ENCODE measurements at places on chromosomes 4 and X.

GRCh38 chrX:153646620-153647373, at the start of gene DUSP9:
Gene DUSP9 (plus strand): TSS chrX:153647203. CDS start chrX:153647954, 751 bp downstream.
- no peak for DNase-seq

DNA sequence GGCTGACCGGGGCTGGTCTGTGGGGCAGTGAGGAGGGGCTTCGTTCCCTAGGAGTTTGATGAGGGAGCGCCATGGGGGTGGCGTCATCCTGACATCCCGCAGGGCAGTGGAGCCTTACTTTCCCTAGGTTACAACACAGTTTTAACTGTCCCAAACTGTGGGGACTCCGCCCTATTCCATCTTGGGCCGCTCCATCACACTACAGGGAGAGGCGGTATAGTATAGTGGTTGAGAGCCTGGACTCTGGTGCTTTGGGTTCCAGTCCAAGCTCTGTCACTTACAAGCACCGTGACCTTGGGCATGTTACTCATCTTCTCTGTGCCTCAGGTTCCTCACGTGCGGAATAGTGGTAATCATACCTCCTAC, 44.2 kb downstream of the ZNF185 start:
- DNase-seq: no peak

DNA sequence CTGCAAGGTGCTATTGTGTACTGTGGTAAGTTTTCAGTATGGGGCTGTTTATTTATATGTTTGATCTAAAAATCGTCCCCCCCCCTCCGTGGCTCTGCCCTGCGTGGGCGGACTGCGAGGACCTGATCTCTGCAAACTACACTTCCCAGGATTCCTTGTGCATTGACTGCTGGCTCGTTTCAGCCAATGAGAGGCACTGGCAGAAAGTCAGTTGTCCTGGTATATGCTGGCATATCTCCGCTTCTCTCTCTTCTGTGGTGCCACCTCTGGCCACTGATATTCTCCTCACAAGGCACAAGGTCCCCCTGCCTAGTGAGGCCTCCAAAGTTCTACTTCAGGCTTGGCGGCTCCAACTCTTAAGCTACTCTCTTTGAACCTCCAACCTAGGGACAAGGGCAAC, 168.8 kb upstream of the ZFP42 start:
- no peak for DNase-seq

GRCh38 chrX:116317409-116317808, 119.0 kb upstream of the SLC6A14 start:
- DNase-seq: no peak

DNA sequence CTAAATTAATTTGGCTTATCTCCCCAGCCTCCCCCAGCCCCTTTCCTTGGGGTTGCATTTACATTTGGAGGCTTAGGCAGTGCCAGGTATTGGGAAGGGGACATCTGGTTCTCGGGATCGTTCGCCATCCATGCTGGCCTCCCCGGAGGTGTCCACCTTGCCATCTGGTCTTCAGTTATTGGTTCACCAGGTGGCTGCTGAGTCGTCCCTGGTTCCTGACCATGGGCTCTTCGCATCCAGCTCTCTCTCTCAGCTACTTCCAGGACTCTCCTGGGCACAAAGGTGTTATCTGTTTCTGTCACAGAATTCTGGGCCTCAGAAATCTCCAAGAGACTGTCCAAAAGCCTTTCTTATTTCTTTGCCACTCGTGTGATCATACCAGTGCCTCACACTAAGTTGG, 75.4 kb upstream of the SCOC start:
- DNase-seq: no peak

- no peak for DNase-seq
These were observed 95.3 kb downstream of the GRID2 start for GRCh38 chr4:92399032-92399431.

GRCh38 chrX:110915570-110915969, 120.0 kb upstream of the CHRDL1 start:
- DNase-seq: no peak

GRCh38 chrX:2409796-2410195, 91.0 kb downstream of the DHRSX start:
- DNase-seq: no peak

- DNase-seq: no peak
These were observed 160.7 kb downstream of the FHIP1A start for GRCh38 chr4:151569650-151570049.

- no peak for DNase-seq
These were observed 29.7 kb upstream of the WFS1 start for GRCh38 chr4:6239968-6240367.

DNA sequence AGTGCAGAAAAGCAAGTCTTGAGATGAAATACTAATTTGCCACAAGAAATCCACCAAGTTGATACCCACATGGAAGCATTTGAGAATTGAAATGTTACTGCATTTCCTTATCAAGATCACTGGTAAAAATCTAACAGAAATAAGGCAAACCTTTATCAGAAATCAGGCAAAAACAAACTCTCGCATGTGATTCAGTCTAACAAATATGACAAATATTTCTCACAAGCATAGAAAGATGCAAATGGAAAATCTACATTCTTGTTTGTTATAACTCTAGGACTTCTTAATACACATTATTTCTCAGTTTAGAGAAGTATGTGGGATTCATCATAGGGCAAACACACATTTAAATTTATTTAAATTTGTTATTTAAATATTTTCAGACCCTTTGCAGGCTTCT, 52.9 kb downstream of the TXK start:
- DNase-seq: no peak

DNA sequence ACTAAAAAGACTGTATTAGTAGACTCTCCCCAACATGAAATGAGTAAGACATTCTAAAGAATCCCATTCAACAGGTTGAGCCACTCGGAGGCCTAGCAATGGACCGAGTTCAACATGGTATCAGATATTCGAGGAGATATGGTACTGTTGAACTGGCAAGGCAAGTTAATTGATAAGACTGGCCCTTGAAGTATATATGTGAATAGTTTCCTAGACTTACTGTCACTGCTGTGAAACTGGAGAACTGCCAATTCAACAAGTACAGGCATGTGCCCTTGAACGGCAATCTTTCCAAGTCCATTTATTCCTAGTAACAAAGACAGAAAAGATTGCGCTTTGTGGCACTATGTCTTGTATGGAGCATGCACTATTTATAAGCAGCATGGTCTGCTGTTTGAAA, 24.4 kb downstream of the FAT1 start:
- no peak for DNase-seq

DNA sequence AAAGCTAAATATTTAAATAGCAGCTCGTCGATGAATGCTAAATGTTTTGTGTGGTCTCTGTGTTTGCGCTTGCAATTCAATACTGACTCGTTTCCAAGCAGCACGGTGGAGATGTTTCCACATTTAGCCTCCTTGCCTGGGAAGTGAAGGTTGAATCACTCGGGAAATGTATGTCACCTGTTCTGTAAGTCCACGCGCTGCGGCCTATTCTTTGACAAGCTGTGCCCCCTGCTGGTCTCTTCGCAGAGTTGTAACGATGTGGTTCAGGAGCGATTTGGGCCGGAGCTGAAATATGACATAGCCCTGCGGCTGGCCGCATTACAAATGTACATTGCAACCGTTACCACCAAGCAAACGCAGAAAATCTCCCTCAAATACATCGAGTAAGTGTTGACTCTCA, 89.6 kb upstream of the PRPS2 start:
- DNase-seq: no peak

GRCh38 chr4:81106150-81106549, 75.6 kb downstream of the BMP3 start:
- no peak for DNase-seq

DNA sequence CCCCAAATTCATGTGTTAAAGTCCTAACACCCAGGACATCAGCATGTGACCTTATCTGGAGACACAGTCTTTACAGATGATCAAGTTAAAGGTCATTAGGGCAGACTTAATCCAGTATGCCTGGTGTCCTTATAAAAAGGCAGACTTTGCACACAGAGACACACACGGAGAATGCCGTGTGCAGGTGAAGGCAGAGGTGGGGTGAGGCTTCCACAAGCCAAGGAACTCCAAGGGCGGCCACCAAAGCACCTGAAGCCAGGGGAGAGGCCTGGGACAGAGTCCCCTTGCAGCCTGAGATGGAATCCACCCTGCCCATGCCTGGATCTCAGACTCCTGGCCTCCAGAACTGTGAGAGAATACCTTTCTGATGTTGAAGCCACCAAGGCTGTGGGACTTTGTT, 26.1 kb upstream of the SORCS2 start:
- DNase-seq: no peak

DNA sequence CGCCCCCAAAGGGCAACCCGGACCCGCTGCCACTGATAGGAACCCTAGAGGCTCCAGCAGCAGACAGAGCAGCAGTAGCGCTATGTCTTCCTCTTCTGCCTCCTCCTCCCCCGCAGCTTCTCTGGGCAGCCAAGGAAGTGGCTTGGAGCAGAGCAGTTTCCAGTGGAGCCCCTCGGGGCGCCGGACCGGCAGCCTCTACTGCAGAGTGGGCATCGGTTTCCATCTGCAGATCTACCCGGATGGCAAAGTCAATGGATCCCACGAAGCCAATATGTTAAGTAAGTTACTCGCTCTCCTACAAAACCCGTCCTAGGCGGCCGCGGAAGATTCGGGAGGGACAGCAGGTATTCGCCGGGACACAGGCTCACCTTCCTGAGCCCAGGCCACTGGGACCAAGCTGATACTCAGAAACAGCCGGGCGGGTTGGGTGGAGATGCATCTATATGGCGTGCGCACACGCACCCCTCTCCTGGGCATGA, 477 bp downstream of the FGF5 start:
- DNase-seq: no peak

DNA sequence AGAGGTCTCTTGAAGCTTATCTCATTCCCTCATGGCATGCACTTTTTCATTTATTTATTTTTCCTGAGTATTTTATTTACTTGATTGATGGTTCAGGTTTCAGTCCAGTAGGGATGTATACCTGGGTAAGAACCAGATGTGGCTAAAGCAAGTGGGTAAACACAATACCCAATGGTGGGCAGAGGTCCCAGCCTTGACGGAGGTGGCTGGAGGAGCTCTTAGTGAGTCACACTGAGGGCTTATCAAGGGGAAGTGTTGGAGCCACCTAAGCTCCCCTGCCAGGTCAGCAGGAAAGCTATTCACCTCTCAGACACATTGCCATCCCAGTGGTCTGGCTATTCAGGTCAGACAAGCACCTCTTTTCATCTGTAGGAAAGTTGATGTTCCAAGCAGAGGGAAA, 236.2 kb upstream of the MAGEB16 start:
- DNase-seq: no peak

GRCh38 chrX:107676559-107677378, 48.5 kb downstream of the PRPS1 start:
- no peak for DNase-seq

- DNase-seq: no peak
These were observed 8.1 kb downstream of the DHRSX start for GRCh38 chrX:2492531-2493218.

DNA sequence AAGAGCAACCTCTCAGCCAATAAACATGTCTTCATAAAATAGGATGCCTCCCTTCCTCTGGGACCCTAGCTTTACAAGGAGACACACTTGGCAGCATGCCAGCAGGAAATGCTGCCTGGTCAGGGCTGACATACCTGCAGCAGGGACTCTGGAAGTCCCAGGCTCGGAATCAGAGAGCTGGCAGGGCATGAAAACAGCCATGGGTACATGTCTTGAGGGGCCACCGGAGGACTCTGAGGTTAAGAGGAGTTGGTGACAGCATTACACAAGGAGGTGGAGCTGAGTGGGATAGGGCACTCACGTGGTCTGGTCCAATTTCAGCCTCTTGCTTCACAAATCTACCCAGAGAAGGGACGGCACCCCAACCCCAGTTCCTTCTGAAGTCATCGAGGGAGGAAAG, 15.7 kb downstream of the MSX1 start:
- no peak for DNase-seq

DNA sequence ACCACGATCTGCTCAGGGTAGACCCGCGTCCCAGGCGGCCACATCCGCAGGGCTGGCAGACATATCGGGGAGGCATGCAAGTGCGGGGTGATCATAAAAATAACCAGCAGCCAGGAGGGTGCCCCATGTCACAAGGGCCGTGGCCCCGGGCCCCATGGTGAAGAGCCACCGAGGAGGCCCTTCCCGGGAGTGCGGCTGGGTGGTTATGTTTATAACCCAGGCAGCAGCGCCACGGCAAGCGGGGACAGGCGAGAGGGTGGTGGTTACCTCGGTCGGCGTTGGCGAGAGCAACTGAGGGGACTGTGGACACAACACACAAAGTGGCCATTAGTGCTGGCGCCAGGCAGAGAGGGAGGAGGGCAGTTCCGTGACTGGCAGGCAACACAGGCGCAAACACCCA, 92.7 kb upstream of the AFAP1 start:
- no peak for DNase-seq

DNA sequence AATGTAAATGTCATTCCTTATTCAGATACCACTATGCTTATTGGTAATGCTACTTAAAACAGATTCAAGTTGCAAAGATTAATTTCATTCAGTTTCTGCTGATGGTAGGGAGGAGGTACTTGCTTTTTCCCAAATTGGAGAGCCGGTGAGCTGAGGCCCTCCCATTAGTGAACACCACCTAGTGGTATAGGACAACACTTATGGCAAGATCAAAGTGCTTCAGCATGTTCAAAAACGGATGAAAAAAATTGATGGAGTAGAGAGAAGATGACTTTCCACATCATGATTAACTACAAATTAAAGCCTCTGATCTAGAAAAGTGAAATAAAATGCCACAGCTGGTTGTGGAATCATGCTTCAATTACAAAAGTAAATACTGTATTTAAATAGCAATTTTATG, 112.9 kb downstream of the MBNL3 start:
- DNase-seq: no peak

DNA sequence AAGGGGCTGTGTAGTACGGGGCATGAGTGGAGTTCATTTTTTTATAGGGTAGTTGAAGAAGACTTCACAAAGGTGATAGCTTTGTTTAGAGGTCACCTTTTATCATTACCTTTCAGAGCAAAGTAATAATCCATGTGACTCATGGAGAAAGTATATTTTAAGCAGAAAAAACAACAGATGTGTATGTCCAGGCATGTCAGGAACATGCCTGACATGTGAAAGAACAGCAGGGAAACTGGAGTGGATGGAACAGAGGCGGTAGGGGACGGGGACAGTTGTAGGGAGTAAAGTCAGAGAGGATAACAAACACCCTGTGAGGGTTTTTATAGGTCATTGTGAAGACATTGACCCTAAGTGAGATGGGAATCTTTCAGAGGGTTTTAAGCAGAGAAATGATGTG, 107.6 kb downstream of the USP9X start:
- DNase-seq: no peak

DNA sequence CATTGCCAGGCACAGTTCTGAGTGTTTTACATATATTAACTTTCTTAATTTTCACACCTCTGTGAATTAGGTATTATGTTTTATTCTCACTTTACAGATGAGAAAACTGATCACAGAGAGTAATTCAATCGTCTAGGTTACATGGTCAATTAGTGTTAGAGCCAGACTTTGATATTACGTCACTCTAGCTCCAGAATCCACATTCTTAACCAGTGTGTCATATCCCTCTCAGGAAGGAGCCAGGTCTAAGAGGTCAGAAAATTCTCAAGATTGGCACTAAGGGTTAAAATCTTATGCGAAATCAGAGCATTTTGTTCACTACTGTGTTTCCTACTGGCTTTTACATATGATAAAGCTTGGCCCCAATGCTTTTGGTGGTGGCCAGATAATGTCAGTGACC, 7.4 kb downstream of the DMP1 start:
- DNase-seq: no peak

- no peak for DNase-seq
These were observed 98.8 kb downstream of the ANXA3 start for GRCh38 chr4:78650106-78651024.
